Spinal cord (tissue), 10 donors: ENCODE measurements at places on chromosomes 13 and 19.

- no peaks in the 10 kb centered on the region for H3K36me3 ChIP-seq
- H3K27ac ChIP-seq = peak overlapping the region; percentile 69
- peak overlapping the region; percentile 68 for H3K4me3 ChIP-seq
Observed at GRCh38 chr13:106536244-106537034, 977 bp upstream of the EFNB2 start.

DNA sequence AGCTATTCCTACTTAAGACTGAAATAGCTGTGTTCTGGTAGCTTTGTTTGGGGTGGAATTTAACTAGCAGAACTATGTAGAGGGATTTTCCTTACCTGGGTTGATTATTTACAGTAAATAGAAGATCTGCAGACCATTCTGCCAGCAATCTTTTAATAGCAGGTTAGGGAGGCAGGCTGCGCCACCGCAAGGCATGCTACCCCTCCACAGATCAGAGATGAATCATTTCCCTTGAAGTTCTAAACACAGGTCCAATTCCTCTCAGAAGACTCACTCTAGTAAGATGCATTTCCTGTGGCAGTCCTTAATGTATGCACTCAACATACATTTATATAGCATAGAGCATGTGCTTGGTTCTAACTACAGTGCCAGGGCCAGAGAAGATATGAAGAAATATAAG is 109.0 kb downstream of the TNFRSF19 start:
- H3K36me3 ChIP-seq = peaks cover 10% of the 10 kb centered on the region
- DNase-seq = no peak
- H3K27ac ChIP-seq = no peak overlapping the region
- H3K27me3 ChIP-seq = no peaks in the 10 kb centered on the region
- H3K4me1 ChIP-seq = peaks cover 12% of the 10 kb centered on the region

DNA sequence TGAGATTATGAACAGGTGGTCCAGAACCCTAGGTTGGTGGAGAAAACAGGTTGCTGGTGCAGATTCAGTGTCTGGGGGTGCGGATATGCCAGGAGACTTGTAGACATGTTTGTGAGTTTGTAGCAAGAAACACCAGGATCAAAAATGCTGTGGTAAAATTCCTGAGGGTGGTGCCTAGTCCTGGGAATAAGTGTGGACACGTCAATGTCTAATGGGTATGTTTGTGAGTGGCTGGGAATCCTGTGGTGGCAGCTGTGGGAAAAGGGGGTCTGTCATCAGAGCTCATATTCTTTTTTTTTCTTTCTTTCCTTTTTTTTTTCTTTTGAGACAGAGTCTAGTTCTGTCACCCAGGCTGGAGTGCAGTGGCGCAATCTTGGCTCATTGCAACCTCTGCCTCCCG is 7.2 kb downstream of the ZNF708 start:
- peaks cover 4% of the 10 kb centered on the region for H3K36me3 ChIP-seq
- H3K4me3 ChIP-seq = no peak overlapping the region
- peaks cover 8% of the 10 kb centered on the region for H3K4me1 ChIP-seq
- DNase-seq = no peak

- H3K27ac ChIP-seq = no peak overlapping the region
- no peak for DNase-seq
- H3K27me3 ChIP-seq = no peaks in the 10 kb centered on the region
- H3K4me1 ChIP-seq = peaks cover 23% of the 10 kb centered on the region
- H3K4me3 ChIP-seq = no peak overlapping the region
Observed at GRCh38 chr13:98368019-98368418, 190.9 kb upstream of the RNF113B start.

GRCh38 chr13:32938314-32938713 is 77.9 kb upstream of the KL start:
- H3K27me3 ChIP-seq = no peaks in the 10 kb centered on the region
- no peak overlapping the region for H3K27ac ChIP-seq
- H3K4me1 ChIP-seq = peaks cover 6% of the 10 kb centered on the region
- H3K4me3 ChIP-seq = no peak overlapping the region
- DNase-seq = no peak

DNA sequence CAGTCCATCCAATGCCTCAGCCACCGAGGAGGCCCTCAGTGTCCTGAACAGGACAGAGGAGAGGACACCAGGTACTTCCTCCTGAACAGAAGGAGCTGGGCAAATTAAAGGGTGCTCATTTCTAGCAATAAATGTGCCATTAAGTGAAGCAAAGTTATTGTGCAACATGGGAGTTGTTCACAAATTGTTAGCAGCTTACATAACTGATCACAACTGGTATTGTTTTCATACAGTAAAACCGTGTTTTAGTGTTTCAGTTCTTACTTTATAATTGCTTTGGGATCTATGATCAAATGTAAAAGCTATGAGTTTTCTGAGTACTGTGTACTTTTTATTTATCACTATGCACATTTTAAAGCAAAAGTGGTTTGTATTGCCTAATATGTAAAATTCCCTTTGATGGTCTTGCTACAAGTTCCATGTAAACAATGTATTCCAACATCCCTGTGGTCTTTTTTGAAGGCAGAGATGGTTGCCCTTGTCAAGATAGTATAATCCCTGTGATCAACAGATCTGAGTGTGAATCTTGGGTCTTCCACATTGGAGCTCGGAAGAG is 263.1 kb downstream of the FGF14 start:
- H3K27ac ChIP-seq = no peak overlapping the region
- H3K4me3 ChIP-seq = no peak overlapping the region
- H3K4me1 ChIP-seq = no peaks in the 10 kb centered on the region
- H3K27me3 ChIP-seq = no peaks in the 10 kb centered on the region

DNA sequence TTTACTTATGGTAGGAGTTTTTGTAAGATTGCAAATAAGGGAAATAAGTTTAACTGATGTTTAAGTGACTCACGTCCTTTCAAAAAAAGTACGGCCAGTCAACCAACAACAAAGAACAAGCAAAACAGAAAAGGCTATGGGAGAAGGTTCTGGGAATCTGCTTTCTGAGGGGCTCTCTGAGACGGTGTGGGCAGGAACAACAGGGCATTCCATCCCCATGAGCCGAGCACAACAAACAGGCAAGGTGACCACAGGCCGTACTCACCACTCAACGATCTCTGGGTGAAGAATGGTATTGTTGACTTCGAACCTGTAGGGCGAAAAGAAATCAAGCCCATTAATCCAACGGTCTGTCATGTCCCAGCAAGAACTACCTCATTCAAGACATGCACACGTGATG is 43.8 kb downstream of the PEPD start:
- H3K36me3 ChIP-seq = peaks cover 15% of the 10 kb centered on the region
- H3K4me1 ChIP-seq = no peaks in the 10 kb centered on the region
- H3K27ac ChIP-seq = no peak overlapping the region
- DNase-seq = no peak

DNA sequence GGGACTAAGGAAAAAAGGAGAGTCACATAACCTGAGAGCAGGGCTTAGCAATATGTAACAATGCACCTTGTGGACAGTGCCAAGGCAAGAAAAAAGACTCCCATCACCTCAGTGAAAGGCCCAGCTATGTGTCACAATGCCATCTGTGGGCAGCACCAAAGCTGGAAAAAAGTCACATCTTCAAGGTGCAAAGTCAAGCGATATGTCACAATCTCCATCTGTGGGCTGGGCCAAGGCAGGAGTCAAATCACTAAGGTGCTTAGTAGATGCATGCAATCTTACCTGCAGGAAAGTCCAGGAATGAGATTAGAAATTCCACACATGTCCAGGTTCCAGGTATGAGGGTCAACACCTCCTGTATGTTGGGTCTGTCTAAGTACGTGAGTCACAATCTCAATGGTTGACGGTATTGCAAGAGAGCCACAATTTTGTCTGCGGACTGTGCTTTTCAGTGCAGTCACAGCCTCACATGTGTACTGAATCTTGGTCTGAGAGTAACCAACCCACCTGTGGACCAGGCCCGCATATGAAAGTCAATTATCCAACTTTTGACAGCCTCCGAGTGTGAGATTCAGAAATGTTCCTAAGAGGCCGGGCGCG is 14.8 kb upstream of the ZNF43 start:
- H3K4me3 ChIP-seq = peak overlapping the region; percentile 59
- H3K4me1 ChIP-seq = peaks cover 14% of the 10 kb centered on the region
- H3K27me3 ChIP-seq = no peaks in the 10 kb centered on the region
- H3K27ac ChIP-seq = no peak overlapping the region

- H3K27ac ChIP-seq = no peak overlapping the region
- H3K4me1 ChIP-seq = no peaks in the 10 kb centered on the region
- no peak overlapping the region for H3K4me3 ChIP-seq
- no peaks in the 10 kb centered on the region for H3K27me3 ChIP-seq
Observed at GRCh38 chr13:80871481-80871880, 530.6 kb upstream of the SPRY2 start.

- peaks cover 17% of the 10 kb centered on the region for H3K4me1 ChIP-seq
- DNase-seq = no peak
- H3K36me3 ChIP-seq = no peaks in the 10 kb centered on the region
- H3K4me3 ChIP-seq = no peak overlapping the region
- no peak overlapping the region for H3K27ac ChIP-seq
Observed at GRCh38 chr13:109665781-109666249, 120.6 kb downstream of the IRS2 start.

- no peak overlapping the region for H3K27ac ChIP-seq
- H3K27me3 ChIP-seq = no peaks in the 10 kb centered on the region
- no peak overlapping the region for H3K4me3 ChIP-seq
- peaks cover 14% of the 10 kb centered on the region for H3K4me1 ChIP-seq
Observed at GRCh38 chr19:30367421-30367820, 4.8 kb upstream of the ZNF536 start.

- no peak for DNase-seq
- peaks cover 5% of the 10 kb centered on the region for H3K4me1 ChIP-seq
- H3K4me3 ChIP-seq = no peak overlapping the region
Observed at GRCh38 chr19:3482507-3483225, 575 bp downstream of the SMIM44 start.

- no peaks in the 10 kb centered on the region for H3K36me3 ChIP-seq
- no peak overlapping the region for H3K4me3 ChIP-seq
- H3K27me3 ChIP-seq = no peaks in the 10 kb centered on the region
- no peak for DNase-seq
Observed at GRCh38 chr13:30846866-30847265, 59.2 kb upstream of the MEDAG start.

- DNase-seq = no peak
- H3K4me1 ChIP-seq = no peaks in the 10 kb centered on the region
- H3K36me3 ChIP-seq = no peaks in the 10 kb centered on the region
- no peak overlapping the region for H3K4me3 ChIP-seq
- H3K27ac ChIP-seq = no peak overlapping the region
Observed at GRCh38 chr13:41117869-41118268, 14.7 kb downstream of the KBTBD6 start.

GRCh38 chr13:20230913-20231838 is 943 bp downstream of the GJB6 start:
- H3K36me3 ChIP-seq = no peaks in the 10 kb centered on the region
- peak overlapping the region; percentile 36 for H3K4me3 ChIP-seq
- peaks cover 34% of the 10 kb centered on the region for H3K27me3 ChIP-seq
- peak overlapping the region; percentile 52 for H3K27ac ChIP-seq

DNA sequence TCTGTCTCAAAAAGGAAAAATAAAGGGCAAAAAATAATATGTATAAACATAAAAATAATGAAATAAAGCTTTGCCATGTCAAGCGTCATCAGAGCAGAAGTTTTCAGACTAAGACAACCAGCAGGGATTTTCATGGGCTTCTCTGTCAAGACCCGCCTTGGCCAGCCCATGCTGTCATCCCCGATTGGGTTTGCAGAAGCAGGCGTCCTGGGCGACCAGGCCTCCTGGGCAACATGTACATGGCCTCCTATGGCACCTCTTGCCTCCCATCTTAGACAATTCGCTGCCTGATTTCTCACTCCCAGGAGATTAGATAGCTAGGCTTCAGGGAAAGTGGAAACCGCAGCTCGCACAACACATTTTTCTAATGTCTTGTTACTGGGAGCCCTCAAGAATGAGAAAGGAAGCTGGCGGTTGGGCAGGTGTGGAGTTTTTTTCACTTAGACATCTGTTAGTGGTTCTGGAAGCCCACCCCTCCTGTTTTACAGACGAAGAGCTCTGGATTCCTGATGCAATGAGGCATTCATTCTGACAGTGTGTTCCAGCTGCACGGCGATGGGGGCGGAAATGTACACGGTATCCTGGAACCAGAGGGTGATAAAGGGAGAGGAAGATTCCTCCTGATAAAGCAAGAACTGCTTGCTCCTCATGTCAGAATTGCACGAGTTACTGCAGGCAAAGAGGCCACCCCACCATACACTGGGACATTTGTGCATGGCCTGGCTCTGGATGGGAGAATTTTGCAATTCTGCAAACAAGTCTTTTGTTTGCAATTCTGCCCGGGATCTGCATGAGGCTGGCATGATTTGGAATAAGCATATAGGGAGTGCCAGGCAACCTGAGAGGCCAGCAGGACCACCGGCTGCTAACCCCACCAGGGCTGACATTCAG is 47.4 kb upstream of the KATNAL1 start:
- peaks cover 12% of the 10 kb centered on the region for H3K4me1 ChIP-seq
- H3K27me3 ChIP-seq = no peaks in the 10 kb centered on the region
- H3K4me3 ChIP-seq = no peak overlapping the region
- no peaks in the 10 kb centered on the region for H3K36me3 ChIP-seq
- DNase-seq = no peak
- no peak overlapping the region for H3K27ac ChIP-seq

DNA sequence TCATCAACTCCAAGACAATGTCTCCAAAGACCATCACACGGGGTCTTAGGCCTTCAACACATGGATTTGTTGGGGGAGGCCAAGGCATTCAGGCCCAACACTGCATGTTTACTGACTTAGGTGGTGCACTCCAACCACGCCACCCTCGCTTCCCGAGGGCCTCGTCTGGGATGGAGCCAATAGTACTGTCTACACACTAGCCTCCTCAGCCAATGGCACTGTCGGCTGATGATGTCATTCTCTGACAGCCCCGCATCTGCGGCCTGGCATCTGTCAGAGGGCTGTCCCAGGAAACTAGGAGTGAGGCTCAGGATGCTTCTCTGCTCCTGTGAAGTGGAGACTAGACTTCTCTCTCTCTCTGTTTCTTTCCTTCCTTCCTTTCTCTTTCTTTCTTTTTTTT is 96.6 kb downstream of the TEX26 start:
- H3K36me3 ChIP-seq = no peaks in the 10 kb centered on the region
- peaks cover 4% of the 10 kb centered on the region for H3K4me1 ChIP-seq
- no peak overlapping the region for H3K4me3 ChIP-seq
- DNase-seq = no peak

DNA sequence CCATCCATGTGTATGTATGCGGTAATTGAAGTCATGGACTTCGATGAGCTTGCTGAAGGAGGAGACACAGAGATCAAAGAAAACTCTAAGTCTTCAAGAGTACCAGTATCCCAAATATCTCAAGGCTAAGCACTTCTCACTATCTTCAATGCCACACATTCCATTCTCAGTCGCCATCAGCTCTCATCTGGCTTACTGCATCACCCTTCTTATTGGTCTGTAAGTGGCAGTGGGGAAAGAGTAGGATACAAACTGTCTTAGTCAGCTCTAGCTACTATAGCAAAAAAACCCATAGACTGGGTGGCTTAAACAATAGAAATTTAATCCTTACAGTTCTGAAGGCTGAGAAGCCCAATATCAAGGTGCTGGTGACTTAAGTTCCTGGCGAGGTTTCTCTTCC is 218.7 kb downstream of the POSTN start:
- no peaks in the 10 kb centered on the region for H3K36me3 ChIP-seq
- no peaks in the 10 kb centered on the region for H3K4me1 ChIP-seq
- H3K27me3 ChIP-seq = no peaks in the 10 kb centered on the region
- no peak overlapping the region for H3K27ac ChIP-seq

GRCh38 chr19:13727798-13728197 is 36.5 kb upstream of the MRI1 start:
- DNase-seq = no peak
- no peaks in the 10 kb centered on the region for H3K36me3 ChIP-seq
- no peak overlapping the region for H3K27ac ChIP-seq
- no peak overlapping the region for H3K4me3 ChIP-seq
- no peaks in the 10 kb centered on the region for H3K27me3 ChIP-seq

GRCh38 chr19:6730153-6730804 is 7.1 kb downstream of the GPR108 start:
- no peaks in the 10 kb centered on the region for H3K27me3 ChIP-seq
- H3K4me1 ChIP-seq = peaks cover 3% of the 10 kb centered on the region
- H3K27ac ChIP-seq = no peak overlapping the region
- peaks cover 46% of the 10 kb centered on the region for H3K36me3 ChIP-seq
